Effector memory CD8-positive, alpha-beta T cell (primary cell): ENCODE measurements at places on chromosomes 7 and 10.

DNA sequence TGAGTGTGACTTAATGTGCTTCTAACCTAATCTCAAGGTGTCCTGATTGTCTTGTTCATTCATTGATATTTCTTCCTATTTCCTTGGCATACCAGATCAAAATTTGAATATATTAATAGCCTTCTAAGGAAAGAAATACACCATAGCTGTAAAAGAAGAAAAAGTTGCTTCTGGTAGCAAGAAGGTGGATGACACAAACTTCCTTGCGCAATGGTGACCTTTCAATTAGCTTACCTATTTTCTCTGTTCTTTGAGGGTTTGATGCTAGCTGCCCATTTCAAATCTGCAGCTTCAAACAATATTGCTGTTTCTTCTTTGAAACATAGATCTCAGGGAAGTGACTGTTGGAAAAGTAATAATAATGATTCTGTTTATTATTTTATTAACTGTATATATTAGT lies 108.8 kb downstream of the ADAM22 start:
- H3K27me3 ChIP-seq: no peaks in the 10 kb centered on the region
- DNase-seq: no peak
- H3K27ac ChIP-seq: no peak overlapping the region
- H3K4me3 ChIP-seq: no peak overlapping the region
- H3K36me3 ChIP-seq: no peaks in the 10 kb centered on the region

DNA sequence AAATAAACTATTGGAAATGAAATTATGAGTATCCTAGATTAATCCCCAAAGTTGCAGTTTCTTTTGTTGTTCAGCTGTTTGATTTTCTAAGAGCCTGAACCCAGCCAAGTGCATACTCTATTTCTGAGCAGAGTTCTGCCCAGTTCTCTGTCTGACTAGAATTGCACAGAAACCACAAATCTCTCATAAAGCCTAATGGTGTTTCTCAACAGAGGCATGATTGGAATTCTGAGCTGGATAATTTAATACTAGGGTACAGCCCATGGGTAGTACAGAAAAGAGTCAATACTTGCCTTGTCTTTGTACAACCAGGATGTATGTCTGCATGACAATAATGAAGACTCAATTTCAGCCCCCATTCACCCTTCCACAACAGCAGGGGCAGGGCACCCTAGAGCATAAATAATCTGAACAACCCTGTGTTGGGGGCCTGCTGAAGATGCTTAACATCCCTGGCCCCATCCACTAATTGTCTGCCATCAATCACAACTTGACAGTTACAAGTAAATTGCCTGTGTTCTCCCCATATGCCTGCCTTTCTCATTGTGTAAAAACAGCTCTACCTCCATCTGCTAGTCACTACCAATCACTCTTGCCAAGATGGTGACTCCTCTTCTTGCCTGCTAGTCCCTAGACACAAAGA lies 114.4 kb downstream of the NPSR1 start:
- H3K4me1 ChIP-seq: no peaks in the 10 kb centered on the region
- no peak overlapping the region for H3K27ac ChIP-seq
- H3K27me3 ChIP-seq: peaks cover 19% of the 10 kb centered on the region
- H3K36me3 ChIP-seq: no peaks in the 10 kb centered on the region
- DNase-seq: no peak
- H3K4me3 ChIP-seq: no peak overlapping the region

DNA sequence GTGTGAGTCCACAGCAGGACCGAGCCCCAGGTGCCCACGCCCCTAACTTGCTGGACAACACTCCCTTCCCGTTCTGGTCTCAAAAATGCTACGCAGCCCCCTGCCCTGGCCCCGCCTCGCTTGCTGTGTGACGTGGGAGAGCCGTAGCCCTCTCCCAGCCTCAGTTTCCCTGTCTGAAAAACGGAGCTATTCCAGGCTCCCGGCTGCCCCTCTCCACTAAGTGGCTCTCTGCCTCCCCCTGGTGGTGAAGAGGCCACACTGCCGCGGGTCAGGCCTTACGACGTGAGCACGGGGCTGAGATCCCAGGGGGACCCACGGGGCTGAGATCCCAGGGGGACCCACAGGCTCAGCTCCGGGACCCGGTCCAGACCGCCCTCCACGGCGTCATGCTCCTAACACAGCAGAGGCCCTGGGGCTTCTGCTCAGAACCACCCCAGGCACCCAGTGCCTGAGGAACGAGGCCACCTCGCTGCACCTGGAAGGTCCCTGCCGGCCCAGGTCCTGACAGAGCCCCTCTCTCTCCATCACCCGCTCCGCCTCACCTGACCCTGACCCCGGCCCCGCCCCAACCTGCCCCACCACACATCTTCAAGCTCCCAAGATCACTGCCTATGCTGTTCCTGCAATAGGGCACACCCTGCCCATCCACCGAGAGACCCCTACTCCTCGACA lies 26.7 kb downstream of the MICALL2 start:
- peak; percentile 86 for DNase-seq
- H3K27me3 ChIP-seq: peaks cover 8% of the 10 kb centered on the region

DNA sequence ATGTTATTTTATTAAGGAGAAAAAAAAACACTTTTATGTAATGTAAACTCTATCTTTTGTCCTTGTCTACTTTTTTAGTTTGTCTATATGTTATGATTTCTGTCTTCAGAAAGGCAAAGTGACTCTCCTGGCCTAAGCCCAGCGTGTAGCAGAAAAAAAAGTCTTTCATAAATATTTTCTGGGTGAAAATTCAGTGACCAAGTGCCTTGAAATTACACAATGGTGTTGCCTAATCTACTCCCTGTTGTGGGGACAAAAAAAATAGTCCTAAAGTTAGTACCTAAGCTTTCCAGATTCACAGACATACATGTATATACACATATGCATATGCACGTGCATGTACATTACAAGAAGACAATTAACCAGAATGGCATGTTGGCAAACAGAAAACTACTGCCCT lies 1257.8 kb upstream of the SORCS1 start:
- no peak overlapping the region for H3K4me3 ChIP-seq
- H3K4me1 ChIP-seq: no peaks in the 10 kb centered on the region
- H3K36me3 ChIP-seq: no peaks in the 10 kb centered on the region

DNA sequence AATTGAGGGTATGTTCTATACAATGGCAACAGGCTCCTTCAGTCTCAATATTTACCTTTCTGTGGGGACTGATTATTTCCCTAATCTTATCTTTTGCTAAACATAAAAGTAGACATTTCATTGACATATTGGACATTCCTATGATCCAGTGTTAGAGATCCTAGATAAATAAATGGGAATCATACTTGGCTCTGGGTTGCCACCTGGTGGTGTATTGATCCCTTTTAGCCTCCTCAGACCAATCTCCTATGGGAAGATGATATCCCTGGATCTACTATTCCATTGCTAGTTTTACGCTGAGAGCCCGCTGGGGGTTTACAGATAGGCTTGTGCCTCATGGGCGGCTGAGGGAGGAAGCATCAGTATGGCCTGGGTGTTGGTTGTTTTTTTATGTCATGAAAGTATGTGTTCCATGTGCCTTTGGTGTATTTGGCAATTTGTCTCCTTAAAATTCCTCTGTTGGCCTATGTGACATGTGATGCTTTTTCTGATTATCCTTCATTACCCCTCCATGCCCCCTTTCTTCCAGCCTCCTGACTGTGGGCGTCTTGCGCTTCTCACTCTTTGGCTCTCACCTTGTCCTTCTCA lies 18.8 kb downstream of the CELF2 start:
- H3K4me3 ChIP-seq: no peak overlapping the region
- no peaks in the 10 kb centered on the region for H3K36me3 ChIP-seq
- DNase-seq: no peak
- H3K27me3 ChIP-seq: peaks cover 57% of the 10 kb centered on the region
- H3K4me1 ChIP-seq: no peaks in the 10 kb centered on the region
- no peak overlapping the region for H3K27ac ChIP-seq

DNA sequence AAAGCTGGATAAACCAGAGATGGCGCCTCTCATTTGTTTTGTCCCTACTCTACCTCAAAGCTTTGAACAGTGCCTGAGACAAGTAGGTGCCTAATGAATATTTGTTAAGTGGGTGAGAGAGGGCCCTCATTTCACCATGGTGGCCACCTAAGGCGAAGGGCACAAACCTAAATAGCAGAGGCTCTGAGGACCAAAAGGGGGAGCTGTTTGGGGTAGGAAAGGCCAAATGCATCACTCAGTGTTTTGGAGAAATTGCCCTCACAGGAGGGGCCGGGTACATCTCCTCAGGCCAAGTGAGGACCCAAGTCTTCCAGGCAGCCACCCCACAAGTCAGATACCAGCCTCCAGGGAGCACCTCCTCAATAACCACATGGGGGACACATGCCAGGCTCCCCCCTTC lies 14.0 kb downstream of the IMPDH1 start:
- no peak overlapping the region for H3K27ac ChIP-seq
- H3K4me1 ChIP-seq: no peaks in the 10 kb centered on the region
- H3K36me3 ChIP-seq: peaks cover 39% of the 10 kb centered on the region
- no peak overlapping the region for H3K4me3 ChIP-seq
- H3K27me3 ChIP-seq: no peaks in the 10 kb centered on the region

GRCh38 chr7:11412036-11412435 lies 420.0 kb downstream of the THSD7A start:
- H3K27ac ChIP-seq: no peak overlapping the region
- no peak overlapping the region for H3K4me3 ChIP-seq
- H3K4me1 ChIP-seq: no peaks in the 10 kb centered on the region

DNA sequence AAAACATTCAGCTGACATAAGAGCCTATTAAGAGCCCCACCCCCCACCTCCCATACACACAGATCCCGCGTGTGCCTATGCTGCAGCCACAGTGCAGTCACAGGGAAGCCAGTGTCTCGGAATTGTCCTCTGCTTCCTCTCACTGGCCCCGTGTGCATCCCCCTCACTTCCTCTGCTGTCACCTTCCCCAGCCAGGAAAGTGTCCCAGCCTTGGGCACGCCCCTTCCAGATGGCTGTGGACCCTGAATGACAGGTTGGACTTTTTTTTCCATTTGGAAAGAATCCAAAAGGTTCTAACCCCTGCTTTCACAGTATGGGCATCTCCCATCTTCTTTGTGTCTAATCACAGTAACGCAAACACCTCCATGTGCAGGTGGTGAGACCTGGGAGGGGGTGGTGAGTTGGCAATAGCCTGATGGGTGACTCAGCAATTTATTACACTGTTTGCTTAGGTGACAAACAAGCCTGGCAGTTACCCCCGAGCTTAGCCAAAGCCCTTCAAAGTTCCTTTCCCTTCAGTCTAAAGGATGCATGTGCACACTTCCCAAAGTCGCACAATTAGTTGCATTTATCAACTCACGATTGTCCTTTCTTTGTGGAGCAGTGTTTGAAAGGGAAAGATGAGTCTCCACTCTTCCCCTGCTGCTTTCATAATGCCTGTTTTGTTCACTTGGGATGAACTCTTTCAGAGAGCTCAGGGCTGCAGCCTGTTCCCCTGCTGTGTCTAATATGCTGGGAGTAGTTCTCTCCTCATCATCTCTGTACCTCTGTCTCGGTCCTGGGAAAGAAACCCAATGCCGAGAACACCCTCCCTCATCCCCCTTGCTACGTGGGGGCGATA lies 67.5 kb upstream of the EFCAB10 start:
- no peak overlapping the region for H3K27ac ChIP-seq
- no peaks in the 10 kb centered on the region for H3K27me3 ChIP-seq
- H3K36me3 ChIP-seq: peaks cover 14% of the 10 kb centered on the region
- no peak for DNase-seq

- peaks cover 50% of the 10 kb centered on the region for H3K36me3 ChIP-seq
- H3K27ac ChIP-seq: peak overlapping the region; percentile 87
- peaks cover 38% of the 10 kb centered on the region for H3K4me1 ChIP-seq
- H3K27me3 ChIP-seq: no peaks in the 10 kb centered on the region
These were observed 2.8 kb downstream of the KCTD7 start for GRCh38 chr7:66631471-66631870.

GRCh38 chr7:132551886-132552285 lies 24.4 kb downstream of the PLXNA4 start:
- no peak for DNase-seq
- H3K27ac ChIP-seq: no peak overlapping the region
- no peak overlapping the region for H3K4me3 ChIP-seq
- no peaks in the 10 kb centered on the region for H3K4me1 ChIP-seq
- peaks cover 36% of the 10 kb centered on the region for H3K27me3 ChIP-seq
- H3K36me3 ChIP-seq: peaks cover 3% of the 10 kb centered on the region

- no peak overlapping the region for H3K27ac ChIP-seq
- DNase-seq: no peak
- no peak overlapping the region for H3K4me3 ChIP-seq
- no peaks in the 10 kb centered on the region for H3K4me1 ChIP-seq
- no peaks in the 10 kb centered on the region for H3K36me3 ChIP-seq
These were observed 216.7 kb upstream of the NPVF start for GRCh38 chr7:25444991-25445390.

DNA sequence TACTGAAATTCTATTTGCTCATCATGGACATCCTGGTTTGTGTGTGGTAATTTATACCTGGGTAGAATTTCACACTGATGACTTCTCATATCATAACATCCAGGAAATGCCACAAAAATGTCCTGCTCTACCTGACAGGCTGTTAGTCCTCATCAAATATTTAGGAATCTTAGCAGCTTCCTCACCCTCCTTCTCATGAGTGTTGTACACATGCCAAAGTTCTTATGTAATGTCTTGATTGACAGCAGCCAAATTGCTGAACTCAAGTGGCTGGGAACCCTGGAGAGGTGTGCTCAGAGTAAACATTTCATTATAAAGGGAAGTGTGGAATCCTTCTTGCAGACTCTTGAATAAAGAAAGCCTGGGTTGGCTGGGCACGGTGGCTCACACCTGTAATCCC lies 8.9 kb downstream of the EEPD1 start:
- H3K27me3 ChIP-seq: no peaks in the 10 kb centered on the region
- peaks cover 8% of the 10 kb centered on the region for H3K4me1 ChIP-seq
- H3K4me3 ChIP-seq: no peak overlapping the region
- H3K27ac ChIP-seq: no peak overlapping the region

DNA sequence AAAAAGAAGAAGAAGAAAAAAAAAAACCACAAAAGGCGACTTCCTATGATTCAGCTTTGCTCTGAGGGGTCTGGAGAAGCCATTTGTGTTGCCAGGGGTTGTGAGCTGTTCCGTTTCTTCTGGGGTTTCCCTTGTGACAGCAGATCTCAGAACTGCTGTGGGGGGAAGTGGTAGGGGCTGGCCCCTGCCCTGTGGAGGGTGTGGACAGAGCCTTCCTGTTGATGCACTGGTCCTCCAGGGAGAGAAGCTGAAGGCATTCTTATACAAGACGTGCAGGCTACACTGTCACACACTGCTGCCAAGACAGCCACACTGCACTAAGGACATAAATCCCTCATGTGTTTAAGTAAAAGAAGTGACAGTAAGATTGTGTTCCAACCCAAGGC lies 17.3 kb upstream of the CSGALNACT2 start:
- peak overlapping the region; percentile 47 for H3K4me3 ChIP-seq
- peak overlapping the region; percentile 97 for H3K27ac ChIP-seq
- peak; percentile 35 for DNase-seq
- no peaks in the 10 kb centered on the region for H3K27me3 ChIP-seq
- H3K4me1 ChIP-seq: peaks cover 21% of the 10 kb centered on the region
- H3K36me3 ChIP-seq: no peaks in the 10 kb centered on the region

GRCh38 chr7:30405179-30405578 lies 73.4 kb downstream of the NOD1 start:
- peaks cover 9% of the 10 kb centered on the region for H3K4me1 ChIP-seq
- H3K27me3 ChIP-seq: no peaks in the 10 kb centered on the region
- no peak for DNase-seq
- peaks cover 6% of the 10 kb centered on the region for H3K36me3 ChIP-seq
- no peak overlapping the region for H3K4me3 ChIP-seq
